NK-92 treated with Interleukin-12 subunit alpha and Interleukin-12 subunit beta, amount 100 ng/mL, for 24 hours (cell line): ENCODE measurements at places on chromosomes 16 and 17.

- DNase-seq = no peak
These were observed 9.5 kb downstream of the KRT12 start for GRCh38 chr17:40857535-40857934.

DNA sequence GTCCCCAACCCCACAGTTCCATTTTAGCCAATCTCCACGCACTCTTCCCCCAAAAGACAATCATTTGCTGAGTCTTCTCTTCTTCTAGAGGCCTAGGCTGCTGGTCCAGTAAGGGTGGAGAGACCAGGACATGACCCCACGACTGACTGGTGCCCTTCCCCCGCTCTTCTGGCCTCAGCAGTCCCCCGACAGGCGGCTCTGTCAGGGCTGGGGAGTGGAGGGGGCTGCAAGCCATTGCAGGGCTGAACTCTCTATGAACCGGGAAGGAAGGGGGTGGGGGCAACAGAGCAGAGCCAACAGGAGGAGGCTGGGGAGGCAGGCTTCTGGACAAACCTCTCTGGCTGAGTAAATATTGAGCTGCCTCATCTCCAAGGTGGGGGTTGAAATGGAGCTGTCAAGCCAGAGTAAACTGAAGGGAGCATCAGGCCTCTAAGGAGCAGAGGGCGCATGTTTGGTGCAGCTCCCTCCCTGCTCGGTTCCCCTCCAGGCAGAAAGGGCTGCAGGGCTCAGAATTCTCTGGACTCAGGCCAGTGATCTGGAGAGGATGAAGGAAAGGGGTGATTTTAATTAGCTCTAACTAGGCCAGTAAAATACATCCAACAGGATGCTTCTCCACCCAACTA lies 8.7 kb downstream of the HOXB1 start:
- no peak for DNase-seq

DNA sequence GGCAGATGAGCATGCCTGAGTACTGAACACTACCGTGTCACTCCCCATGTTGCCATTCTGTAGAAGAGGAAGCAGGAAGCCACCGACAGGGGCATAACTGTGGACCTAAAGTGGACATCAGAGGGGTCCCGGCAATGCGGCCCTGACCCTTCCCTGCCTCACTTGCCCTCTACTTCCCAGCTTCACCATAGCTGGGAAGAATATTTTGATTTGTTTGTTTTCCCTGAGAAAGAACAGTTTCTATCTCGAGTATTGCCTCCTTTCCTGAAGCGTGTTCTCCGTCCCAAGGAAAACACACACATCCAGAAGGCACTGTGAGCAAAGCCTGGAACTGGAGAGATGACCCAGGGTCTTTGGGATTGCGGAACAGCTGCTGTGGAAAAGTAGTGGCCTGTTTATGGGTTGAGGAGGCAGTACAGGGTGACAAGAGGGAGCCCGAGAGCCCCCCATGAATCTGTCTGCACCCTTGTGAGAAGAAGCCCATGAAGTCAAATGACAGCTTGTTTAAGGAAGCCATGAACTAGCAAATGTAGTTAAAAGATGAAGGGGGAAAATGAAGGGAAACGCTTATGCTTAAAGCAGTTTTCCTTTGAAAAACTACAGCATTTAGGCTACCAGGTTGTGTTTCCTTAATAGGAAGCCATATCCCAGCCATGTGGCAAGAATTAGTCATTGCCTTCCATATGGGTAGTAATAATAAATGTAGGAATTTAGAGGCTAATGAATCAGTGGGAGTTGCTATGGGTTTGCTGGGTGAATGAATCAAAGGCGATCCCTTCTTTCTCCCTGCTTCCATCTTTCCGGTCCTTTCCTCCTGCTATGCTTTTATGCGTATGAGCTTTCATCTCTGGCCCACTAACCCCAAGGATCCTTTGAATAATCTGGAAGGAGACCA lies 90.0 kb upstream of the TBX2 start:
- no peak for DNase-seq

DNA sequence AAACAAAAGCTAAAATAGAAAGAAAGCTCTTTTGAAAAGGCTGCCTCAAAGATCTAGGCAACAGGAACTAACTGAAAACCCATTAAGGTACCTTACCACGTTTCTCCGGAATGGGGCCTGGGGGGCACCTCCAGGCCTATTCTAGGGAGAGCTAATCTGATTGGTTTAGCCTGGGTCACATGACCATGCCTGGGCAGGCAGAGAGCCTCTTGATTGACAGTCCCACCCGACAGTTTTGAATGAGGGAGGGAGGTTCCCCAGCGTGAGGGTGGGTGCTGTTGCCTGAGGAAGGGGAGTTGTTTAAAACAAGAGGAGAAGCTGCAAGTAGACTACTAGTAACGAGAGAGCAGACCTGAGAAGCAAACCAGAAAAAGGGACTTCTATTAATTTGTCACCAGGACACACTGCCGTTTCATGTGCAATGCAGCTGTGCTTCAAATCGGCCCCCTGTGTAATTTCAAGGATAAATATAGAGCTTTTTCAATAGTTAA lies 143.4 kb upstream of the HS3ST2 start:
- DNase-seq = no peak

GRCh38 chr17:17999364-18000029 lies 26.8 kb downstream of the DRC3 start:
- no peak for DNase-seq

DNA sequence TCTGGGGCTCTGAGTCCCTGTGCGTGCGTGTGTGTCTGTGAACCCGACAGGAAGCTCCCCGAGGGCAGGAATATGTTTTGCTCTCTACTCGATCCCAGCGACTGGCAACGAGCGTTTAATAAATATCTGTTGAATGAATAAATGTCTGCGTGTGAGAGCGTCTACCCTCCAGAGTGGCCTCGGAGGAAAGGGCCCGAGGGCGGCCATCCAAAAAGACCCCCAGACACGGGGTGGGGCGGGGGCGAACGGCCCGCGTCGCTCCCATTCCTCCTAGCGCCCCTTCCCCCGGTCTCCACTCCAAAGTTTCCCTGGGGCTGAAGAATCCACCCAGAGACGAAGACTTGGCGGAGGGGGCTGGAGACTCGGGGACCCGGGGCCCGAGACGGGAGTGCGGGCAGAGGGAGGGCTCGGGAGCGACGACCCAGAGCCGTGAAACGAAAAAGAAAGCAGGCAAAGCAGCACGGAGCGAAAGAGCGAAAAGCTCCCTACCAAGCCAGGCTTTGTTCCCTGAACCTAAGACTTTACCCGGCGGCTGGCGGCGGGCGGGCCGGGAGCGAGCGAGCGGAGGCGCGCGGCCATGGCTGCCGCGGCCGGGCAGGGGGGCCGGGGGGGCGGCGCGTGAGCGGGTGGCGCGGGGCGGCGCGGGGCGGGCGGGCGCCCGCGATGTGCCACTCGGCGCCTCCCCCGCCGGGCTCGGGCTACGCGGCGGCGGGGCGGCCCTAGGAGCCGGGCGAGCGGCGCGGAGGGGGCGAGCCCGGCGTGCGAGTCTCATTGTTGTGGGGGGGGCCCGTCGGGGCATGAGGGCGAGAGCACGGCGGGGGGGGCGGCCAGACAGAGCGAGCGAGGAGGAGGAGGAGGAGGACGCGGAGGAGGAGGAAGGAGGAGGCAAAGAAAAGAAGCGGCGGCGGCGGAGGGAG lies at the start of gene MLLT6:
Gene MLLT6 (plus strand): TSS at position 668 of the 917 bp plus-strand sequence. CDS start 360 bp downstream, outside the sequence.
- DNase-seq = peak; percentile 65

GRCh38 chr17:74249590-74250270 lies 24.3 kb upstream of the DNAI2 start:
- DNase-seq = no peak

GRCh38 chr16:2223942-2224486 lies 623 bp downstream of the E4F1 start:
- no peak for DNase-seq

GRCh38 chr17:74276541-74277009 lies 2.5 kb downstream of the DNAI2 start:
- no peak for DNase-seq

GRCh38 chr16:88087517-88087877 lies 136.3 kb downstream of the BANP start:
- no peak for DNase-seq

DNA sequence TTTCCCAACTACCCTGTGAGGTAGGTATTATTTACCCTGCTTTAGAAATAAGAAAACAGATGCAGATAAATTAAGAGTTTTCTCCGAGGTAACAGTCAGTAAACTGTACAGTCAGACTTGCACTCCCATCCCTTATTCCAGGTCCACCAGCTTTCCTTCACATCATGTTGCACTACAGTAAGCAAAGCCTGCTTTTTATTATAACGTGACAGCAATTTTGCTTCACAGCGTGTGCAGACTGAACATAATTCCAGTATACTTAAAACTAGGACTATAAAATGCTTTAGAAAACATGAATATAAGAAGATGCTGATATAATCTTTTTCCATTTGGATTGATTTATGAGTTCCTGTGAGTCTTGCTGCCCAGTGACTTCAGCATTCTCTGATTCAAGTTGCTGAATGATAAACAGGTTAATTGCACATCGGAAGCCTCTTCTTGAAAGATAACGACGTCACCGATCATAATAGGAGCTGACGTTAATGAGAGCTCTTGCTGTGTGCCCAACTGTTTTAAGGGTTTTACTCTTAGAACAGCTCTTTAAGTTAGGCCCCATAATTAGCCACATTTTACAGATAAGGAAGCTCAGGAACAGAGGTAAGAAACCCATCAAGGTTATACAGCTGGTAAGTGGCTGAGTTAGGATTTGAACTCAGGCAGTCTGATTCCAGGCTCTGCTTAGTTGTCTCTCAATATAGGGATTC lies 1.4 kb downstream of the LIG3 start:
- no peak for DNase-seq

GRCh38 chr17:70345061-70345460 lies 175.7 kb downstream of the KCNJ2 start:
- DNase-seq = no peak

DNA sequence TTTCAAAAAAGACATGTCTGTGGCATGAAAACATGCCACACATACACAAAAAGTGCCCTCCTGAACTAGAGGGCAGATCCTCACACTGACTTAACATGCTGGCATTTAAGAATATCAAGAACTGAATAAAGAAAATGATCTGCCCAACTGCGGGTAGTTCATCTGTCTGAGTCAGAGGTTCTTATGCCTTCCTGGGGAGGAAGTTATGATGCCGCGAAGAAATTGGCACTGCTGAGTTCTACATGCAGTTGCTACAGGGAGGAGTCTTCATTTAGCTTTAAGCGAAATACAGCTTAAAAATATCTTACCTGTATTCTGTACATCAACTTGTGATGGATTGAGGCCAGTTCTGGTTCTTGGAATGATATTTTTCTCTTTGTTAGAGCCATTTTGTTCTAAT lies 6.3 kb downstream of the ALDH3A2 start:
- no peak for DNase-seq

DNA sequence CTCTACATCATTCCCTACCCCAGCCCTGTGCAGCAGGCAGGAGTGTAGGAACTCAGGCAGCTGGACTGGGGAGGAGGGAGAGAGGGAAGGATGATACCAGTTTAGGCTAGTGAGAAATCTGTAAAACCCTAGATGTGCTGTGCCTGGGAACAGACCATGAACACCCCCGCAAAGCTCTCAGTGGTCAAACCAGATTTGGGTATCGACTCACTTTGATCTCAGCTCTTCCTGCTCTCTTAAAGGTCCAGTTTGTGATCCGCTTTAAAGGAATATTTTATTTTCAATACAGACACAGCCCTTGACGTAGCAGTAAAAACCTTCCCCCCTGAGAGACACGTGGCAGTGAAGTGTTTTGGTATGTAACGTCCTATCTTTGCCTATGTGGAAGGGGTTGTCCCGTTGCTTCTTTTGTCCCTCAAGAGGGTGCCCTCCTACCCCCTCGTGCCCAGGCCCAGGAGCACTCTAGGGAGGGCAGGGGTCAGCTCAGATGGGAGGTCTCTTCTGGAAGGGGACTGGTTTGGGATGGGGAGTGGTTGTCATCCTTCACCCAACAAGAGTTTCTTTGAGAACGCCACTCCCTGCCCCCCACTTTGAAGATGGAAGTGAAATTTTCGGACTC lies 19.3 kb upstream of the TBX2 start:
- no peak for DNase-seq

DNA sequence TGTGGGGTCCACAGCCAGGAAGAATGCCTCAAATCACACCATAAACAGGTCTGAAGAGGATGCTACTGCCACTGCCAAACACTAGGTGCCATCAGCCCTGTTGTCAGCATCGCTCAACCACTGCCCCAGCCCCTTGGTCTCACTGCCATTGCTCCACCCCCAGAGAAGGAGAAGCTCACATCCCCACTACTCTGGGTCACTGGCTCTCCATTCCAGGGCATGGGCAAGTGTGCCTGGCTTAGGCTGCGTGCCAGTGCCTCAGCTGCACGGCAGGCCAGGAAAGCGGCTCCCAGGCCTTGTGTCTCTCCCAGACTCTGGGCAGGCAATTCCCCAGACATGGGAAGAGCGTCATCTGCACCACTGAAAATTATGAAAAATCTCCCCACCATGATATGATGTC lies 1.2 kb upstream of the IGSF6 start:
- DNase-seq = no peak
